Epithelial cell of proximal tubule (primary cell): ENCODE measurements at places on chromosomes 3 and 15. TPM values are rescaled to one million over a fixed set of nuclear protein-coding genes. Genes with fewer than 3 reads are reported as not detected.

The IGSF11 gene
- 0.07 TPM in 1 of 2 replicates, not detected in the other for total RNA-seq

The PLCB2 gene
- total RNA-seq = 0.81 and 1.2 TPM in 2 replicates

The TNK2 gene
- total RNA-seq = 10.4 and 21.0 TPM in 2 replicates

The DNAH12 gene
- not detected in 2 replicates for total RNA-seq

The GOLGA6L2 gene
- not detected in 2 replicates for total RNA-seq

The NAA80 gene
- 8.5 and 19.4 TPM in 2 replicates for total RNA-seq

The SLCO2A1 gene
- 0.36 and 0.75 TPM in 2 replicates for total RNA-seq

GRCh38 chr3:107289354-107289753 lies 87.9 kb upstream of the CCDC54 start:
- DNase-seq = no peak

- DNase-seq = peak; percentile 60
Observed at GRCh38 chr3:16427103-16427965, 86.2 kb downstream of the RFTN1 start.

DNA sequence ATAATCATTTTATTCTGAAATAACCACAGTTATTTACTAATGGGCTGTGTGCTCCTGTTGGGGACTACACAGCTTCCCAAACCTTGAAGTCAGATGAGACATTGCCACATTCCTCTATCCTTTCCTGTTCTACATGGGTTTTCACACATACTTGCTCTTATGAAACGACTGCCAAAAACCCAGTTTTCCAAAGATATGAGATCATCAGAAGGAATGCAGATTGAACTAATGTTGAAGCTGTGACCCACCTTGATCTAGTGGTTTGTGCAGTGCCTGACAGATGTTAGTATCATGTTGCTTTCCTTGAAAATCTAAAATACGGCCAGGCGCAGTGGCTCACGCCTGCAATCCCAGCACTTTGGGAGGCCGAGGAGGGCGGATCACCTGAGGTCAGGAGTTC lies 144.6 kb downstream of the VGLL4 start:
- DNase-seq = peak; percentile 94

GRCh38 chr3:38154625-38155255 lies 10.6 kb upstream of the OXSR1 start:
- no peak for DNase-seq

GRCh38 chr15:22808761-22809280 lies 22.4 kb downstream of the NIPA1 start:
- peak; percentile 36 for DNase-seq

GRCh38 chr3:121739902-121740301 lies 9.6 kb downstream of the GOLGB1 start:
- no peak for DNase-seq

GRCh38 chr3:133676336-133677118 lies 14.8 kb upstream of the TOPBP1 start:
- DNase-seq = no peak

GRCh38 chr3:16303037-16303575 lies 38.1 kb downstream of the OXNAD1 start:
- DNase-seq = no peak
